ENCODE measurements at places on chromosomes 5 and 9.

DNA sequence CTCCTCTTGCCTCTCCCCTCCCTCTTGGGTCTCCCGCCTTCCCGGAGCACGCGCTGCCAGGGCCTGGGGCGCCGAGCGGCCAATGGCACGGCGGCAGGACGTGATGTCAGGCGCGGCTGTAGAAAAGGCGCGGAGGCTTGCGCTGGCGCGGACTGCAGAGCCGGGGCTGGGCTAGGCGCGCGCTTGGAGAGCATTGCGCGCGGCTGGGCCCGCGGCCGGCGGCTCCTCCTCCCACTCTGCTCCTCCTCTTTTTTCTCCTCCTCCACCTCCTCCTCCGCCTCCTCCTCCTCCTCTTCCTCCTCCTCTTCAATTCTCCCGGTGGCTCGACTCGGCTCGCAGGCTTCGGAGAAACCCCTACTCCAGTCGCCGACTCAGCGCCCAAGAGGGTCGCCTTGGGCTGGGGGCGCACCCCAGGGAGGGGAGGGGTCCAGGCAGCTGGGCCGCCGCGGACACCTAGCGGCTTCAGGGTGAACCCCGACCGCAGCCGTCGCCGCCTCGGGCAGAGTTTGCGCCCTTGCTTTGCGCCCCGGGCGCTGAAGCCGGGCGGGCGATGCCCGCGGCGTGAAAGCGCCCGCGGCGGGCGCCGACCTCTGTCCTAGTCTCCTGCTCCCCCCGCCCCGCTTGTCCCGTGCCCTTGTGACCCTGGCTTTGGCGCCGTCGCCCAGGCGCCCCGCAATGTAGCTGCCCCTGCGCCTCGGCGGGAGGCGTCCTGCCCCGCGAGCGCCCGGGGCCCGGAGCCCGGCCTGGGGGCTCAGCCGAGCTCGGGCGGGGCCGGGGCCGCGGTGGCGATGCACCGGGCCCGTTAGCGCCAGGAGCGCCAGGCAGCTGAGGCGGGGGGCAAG is at the start of gene LHX2:
Gene LHX2, plus strand, starts transcription at position 309 of the 842 bp plus-strand sequence. CDS start 581 bp downstream, outside the sequence.
- peak; percentile 98 for DNase-seq

DNA sequence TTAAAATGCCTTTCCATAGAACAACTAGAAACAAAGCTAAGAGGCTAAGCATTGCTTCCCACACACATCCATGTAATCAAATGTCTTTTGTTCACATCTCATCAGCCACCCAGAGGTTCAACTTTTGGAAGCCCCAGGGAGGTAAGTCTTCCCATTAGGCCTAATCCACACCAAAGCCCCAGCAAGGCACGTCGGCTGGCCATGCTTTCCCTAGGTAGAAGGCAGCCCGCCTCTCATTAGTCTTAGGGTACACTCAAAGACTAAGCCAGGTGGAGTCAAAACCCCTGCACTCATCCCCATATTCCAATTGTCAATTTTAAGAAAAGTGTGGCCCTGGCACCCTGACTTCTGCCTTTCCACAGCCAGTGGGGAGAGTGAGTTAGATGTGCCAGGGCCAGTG is 87.9 kb downstream of the ATPSCKMT start:
- no peak for DNase-seq

- DNase-seq: no peak
Measured at GRCh38 chr5:50325237-50325832, 115.8 kb downstream of the EMB start.

GRCh38 chr5:65068410-65068809 is 299.7 kb downstream of the CWC27 start:
- no peak for DNase-seq

GRCh38 chr5:159322180-159322579 is 8.1 kb downstream of the IL12B start:
- no peak for DNase-seq

- no peak for DNase-seq
Measured at GRCh38 chr5:122727112-122727541, 47.8 kb upstream of the SNX2 start.

DNA sequence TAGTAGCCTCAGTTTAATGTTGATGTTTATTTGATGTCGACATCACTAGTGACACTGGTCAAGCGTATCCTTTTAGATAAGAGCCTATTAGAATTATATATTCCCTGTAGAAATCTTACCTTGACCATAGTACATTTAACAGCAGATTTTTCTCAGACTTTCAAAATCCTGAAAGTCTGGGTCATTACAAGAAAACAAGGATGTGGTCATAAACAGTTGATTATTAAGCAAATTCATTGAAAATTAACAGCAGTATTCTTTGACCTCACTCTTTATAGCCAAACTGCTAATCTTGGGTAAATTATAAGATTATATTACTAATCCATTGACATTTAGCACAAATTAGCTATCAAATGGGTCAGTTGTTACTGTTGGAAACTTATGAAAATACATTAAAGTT is 83.4 kb downstream of the GHR start:
- DNase-seq: no peak

- no peak for DNase-seq
Measured at GRCh38 chr9:17339156-17339555, 204.3 kb downstream of the CNTLN start.

- peak; percentile 46 for DNase-seq
Measured at GRCh38 chr9:121698627-121699570, 47.5 kb downstream of the DAB2IP start.

- DNase-seq: no peak
Measured at GRCh38 chr5:175343308-175343707, 100.7 kb downstream of the DRD1 start.

- DNase-seq: no peak
Measured at GRCh38 chr9:95193067-95193466, 124.4 kb downstream of the FANCC start.

- no peak for DNase-seq
Measured at GRCh38 chr9:15304632-15305031, 2.4 kb downstream of the TTC39B start.

DNA sequence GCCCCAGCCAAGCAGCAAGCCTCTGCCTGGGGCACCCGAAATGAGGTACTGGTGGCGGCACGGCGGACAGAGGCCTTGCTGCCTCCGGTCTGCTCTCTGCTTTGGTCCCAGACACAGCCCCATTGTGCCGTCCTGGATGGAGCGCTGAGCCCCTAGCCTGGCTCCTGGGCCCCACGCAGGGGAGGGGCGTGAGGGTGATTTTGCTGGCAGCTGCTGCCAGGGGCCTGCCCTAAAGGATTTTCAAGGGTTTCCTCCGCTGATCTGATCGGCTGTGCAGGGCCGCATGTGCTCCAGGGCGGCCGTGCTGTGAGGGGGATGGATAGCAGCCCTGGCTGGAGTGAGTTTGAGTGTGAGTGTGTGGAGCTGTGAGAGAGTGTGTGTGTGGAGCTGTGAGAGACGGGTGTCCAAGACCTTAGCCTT is 1.3 kb downstream of the GPSM1 start:
- DNase-seq: no peak

DNA sequence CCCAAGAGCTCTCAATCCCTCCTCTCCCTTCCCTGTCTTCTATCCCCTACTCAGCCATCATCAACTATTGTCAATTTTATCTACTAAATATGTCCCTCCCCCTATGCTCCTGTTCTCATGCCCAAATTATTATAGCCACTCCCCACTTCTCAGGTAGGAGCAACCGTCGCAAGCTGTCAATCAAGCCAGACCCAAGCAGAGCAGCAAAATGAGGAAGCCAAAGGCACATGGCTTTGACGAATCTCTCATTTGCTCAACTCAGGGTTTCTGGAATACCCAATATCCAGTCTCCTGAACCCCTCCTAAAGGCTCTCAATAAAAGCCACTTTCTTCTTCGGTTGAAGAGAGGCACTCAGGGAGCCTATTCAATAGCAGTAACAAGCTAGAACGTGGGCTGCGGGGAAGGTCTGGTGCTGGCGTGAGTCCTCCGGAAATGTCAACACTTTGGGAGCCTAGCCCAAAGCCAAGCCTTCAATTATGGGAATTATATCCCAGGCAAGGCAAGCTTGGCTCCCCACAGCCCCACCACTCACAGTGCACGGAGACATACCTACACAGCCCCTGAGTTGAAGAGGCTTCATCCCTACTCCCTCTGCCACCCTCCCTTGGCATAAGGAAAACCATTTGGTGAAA is 47.7 kb downstream of the SIL1 start:
- no peak for DNase-seq

DNA sequence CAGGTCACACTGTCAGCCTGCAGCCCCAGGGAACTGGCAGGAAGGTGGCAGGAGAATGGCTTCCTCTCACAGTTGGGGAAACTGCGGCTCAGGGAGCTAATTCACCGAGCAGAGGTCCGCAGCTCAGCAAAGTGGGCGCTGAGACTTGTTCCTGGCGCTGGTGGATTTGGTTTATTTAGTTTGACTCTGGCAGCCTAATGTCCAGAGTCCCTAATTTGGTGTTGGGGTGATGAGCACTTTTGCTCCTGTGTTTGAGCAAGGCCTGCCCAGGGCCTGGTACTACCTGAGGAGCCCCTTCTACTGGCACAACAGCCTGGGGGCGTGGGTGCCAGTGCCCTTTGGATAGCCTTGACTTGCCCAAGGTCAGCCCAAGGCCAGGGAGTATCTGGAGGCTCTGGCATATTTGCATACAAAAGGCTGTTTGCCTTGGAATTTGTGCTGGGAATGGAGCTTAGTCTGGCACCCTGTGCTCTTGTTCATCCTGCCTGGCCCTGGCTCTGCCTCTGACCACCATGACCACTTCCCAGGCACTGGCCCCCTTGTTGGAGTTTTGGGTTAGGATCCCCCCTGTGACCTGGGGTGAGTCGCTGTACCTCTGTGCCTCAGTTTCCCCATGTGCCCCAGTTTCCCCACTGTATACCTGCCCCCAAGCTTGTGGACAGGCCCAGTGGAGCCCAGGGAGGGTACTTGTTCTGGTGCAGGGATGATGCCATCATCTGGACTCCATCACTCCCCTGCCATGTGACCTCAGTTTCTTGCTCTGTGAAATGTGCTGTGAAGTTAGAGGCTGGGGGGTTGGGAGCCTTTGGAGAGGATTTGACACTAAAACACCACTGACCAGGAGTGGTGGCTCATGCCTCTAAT is 1.4 kb downstream of the SUSD3 start:
- DNase-seq: no peak

GRCh38 chr5:95768731-95769130 is 37.6 kb downstream of the RHOBTB3 start:
- no peak for DNase-seq

DNA sequence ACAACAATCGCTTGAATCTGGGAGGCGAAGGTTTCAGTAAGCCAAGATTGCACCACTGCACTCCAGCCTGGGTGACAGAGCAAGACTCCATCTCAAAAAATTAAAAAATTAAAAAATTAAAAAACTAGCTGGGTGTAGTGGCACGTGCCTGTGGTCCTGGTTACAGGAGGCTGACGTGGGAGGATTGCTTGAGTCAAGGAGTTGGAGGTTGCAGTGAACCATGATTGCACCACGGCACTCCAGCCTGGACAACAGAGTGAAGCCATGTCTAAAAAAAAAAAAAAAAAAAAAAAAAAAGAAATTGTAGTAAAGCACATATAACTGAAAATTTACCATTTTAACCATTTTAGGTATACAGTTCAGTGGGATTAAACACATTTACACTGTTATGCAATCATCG is 13.1 kb upstream of the CCIN start:
- no peak for DNase-seq

GRCh38 chr9:133368249-133368881 is 7.5 kb downstream of the SURF4 start:
- DNase-seq: peak; percentile 72

DNA sequence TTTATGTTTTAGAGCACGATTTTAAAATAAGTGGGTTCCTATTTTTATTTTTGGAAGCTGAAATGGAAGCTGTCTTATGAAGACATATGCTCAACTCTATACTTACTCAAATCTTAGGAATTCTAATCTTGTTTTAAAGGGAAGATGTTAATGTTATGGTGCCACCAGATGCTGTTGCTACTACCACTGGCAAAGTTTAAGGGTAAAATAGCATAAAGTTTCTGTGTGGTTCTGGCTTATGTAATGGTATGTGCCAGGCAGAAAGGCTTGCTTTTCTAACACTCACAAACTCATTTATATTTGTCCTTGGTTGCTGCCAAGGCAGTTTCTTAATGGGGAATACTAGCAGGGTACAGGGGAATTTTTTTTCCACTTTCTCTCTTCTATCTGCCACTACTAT is 204.9 kb downstream of the ZSWIM6 start:
- DNase-seq: no peak

GRCh38 chr5:15010936-15011335 is 139.4 kb upstream of the ANKH start:
- no peak for DNase-seq

- DNase-seq: no peak
Measured at GRCh38 chr9:72749276-72749675, 203.6 kb downstream of the ALDH1A1 start.

- no peak for DNase-seq
Measured at GRCh38 chr5:111169269-111169668, 54.9 kb upstream of the CAMK4 start.

GRCh38 chr5:108303611-108304010 is 78.3 kb downstream of the FBXL17 start:
- no peak for DNase-seq

DNA sequence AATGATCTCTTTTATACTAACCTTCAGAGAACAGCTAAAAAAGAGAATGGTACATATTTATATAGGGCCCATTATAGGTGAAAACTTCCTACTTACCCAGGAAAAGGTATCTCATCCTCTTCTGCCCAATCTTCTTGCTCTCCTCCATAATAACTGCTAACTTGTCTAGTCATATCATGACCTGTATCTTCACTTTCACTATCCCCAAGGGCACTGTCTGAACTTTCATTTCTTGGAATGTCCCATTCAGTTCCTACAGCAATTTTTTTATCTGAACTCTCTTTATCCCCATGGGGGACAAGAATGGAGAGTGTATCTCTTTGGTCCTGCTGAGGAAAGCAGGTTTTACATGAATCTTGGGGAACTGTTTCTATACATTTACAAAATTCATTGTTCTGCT is 36.4 kb upstream of the RAPGEF6 start:
- DNase-seq: no peak

- no peak for DNase-seq
Measured at GRCh38 chr9:109092051-109092580, 27.6 kb downstream of the TMEM245 start.

DNA sequence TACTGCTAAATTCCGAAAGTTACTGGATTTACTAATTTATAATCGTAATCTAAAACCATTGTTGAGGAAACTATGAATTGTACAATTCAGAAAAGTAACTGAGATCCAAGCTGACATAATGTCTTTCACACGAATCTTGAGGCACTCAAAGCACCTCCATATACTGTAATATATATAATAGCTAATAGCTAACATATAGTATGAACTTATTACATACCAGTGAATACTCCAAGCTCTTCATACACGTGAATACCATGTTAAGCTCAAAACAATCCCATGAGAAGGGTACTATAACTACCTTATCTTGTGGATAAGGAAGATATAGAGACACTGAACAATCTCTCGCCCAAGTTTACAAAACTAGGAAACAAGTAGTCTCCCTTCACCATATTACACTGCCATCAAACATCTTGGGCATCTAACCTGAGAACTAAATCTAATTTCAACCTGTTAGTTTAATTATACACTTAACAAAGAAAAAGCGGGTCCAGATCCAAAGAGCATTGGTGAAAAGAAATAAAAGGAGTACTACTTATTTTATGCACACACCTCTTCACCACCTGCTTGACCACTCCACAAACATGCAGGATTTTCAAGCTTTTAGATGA is 1.0 kb downstream of the NUDCD2 start:
- DNase-seq: no peak

- no peak for DNase-seq
Measured at GRCh38 chr9:92961627-92962302, 14.4 kb downstream of the FGD3 start.
